ENCODE measurements at places on chromosomes 4 and X.

GRCh38 chr4:33954759-33955158, 2289.6 kb downstream of the ARAP2 start:
- DNase-seq, result no peak

DNA sequence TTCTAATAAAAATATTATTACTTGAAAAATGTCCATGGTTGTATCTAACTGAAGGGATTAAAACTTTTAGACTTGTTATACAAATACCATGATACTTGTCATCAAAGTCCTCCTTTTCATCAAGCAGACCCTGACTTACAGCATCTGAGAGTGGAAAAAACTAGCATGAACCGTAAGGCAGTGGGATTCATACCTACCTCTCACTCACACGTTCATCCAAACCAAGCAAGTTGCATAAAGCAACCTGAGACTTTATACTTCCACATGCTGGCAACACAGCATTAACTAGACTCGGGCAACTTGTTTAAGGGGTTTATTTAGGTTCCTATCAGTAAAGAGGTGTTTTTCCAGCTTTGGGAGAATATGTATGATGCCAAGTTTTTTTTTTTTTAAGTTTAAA, 22.6 kb upstream of the TLR7 start:
- no peak for DNase-seq

DNA sequence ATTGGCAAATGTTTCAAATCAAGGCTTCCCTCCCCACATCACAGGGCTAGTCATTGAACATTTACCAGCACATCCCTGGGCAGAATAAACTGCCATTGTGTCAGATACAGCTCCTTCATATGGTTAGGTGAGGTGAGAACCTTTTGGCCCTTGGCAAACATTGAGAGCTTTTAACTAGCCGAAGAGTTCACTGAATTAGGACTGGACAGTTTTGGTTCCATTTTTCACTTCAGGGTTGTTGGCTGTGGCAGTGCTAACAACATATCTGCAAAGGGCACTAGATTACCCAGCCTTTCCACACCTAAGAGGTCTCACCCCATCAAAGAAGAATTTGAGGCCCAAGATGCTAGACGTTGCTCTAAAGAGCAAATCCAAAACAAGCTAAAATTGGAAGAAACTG, 180.7 kb downstream of the GUCY2F start:
- DNase-seq, result no peak

DNA sequence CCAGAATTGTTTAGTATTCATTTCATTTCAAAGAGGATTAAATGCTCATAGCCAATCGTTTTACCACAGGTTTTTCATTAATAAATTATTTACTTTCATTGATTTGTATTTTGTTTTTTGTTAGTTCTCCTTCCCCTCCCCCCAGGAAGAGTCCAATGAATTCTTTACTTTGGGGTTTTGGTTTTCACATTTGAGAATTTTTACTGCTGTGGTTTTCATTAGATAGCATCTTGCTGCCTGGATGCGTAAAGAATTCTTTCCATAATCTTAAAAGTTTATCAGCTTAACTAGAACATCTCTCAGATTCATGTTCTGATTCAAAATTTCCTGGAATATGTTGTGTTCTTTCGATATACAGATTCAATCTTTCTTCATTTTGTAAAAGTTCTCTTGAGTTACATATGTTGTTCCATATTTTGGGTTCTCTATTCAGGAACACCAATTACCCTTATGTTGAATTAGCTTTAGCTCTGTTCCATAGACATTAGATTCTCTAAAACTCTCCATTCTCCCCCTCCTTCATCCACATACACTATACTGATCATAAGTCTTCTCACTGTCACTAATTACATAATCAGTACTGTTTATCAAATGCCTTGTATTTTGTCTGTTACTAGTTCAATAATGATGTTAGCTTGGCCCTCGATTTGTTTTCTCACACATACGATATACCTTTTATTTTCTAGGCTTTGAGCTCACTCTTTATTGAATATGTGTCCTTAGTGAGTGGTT, 184.4 kb downstream of the CAMK2D start:
- DNase-seq, result no peak

DNA sequence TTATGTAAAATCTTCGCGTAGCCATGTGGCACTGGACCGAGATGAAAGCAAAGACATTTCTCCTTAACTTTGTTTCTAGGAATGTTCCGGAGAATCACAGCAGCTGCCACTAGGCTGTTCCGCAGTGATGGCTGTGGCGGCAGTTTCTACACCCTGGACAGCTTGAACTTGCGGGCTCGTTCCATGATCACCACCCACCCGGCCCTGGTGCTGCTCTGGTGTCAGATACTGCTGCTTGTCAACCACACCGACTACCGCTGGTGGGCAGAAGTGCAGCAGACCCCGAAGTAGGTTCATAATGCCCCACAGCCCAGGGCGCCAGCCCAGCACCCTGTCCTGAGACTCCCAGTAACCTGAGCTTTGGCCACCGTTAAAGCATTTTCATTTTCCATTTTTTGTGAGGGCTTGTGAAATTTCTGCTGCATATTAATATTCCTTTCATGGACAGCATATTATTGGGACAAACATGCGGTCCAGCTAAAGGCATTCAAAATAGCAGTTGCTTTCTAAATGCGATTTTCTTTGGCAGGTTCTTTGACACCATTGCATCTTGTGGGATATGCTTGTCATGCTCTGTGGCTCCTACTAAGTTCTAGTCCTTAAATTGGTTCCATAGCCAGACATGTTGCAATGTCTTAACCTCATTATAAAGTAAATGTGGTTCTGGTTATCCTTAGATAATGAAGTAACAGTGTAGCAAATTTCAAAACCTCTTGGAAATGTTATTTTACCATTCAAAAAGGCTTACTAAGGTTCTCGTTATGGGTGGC, 49.1 kb upstream of the MSANTD1 start:
- DNase-seq, result peak; percentile 65

GRCh38 chr4:98661371-98662054, 3.1 kb upstream of the TSPAN5 start:
- DNase-seq, result no peak

- DNase-seq, result no peak
Measured at GRCh38 chr4:47493238-47494123, 8.4 kb downstream of the ATP10D start.

GRCh38 chr4:86961605-86962295, 26.9 kb downstream of the AFF1 start:
- DNase-seq, result peak; percentile 41

DNA sequence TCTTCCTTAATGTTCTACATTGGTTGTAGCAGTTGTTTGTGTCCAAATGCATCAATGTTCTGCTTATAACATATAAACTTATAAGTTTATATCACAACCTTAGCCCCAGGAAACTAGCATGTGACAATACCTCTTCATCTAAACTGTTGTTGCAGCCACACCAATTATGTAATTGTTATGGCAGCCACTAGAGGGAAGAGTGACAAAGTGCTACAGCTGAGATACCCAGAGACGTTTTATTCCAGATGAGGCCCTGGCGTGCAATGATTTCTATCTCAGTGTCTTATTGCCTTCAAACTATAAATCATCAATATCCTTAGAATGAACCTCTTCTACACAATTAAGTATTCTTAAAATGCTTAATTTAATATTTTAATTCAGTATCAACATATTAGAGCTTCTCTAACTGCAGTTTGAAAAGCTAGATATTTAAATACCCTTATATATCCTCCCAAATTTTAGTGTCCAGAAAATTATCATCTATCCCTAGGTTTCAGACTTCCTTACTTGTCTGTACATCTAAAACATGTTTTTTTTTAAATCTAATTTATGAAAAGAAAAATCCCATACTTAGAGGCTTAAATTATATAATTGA, 171.6 kb downstream of the PCDH10 start:
- DNase-seq, result peak; percentile 36

GRCh38 chrX:110561034-110561433, 202.4 kb downstream of the RTL9 start:
- peak; percentile 70 for DNase-seq

DNA sequence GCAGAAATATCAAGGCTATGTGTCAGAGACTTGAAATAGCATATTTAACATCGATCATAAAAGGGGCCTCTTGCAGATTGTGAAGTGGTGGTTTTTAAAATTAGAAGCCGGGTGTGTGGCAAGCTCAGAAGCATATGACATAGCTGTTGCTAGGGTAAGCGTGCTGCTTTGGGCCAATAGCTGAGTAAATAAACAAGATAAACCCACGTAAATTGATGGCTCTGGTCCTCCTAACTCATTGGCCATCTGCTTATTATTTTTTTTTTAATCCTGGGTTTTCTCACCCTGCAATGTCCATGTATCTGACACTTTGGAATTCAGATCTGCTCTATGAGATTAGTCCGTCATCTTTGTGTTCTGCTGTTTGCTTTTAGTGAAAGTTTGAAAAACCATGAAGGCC, 32.6 kb upstream of the STOX2 start:
- DNase-seq, result peak; percentile 3

DNA sequence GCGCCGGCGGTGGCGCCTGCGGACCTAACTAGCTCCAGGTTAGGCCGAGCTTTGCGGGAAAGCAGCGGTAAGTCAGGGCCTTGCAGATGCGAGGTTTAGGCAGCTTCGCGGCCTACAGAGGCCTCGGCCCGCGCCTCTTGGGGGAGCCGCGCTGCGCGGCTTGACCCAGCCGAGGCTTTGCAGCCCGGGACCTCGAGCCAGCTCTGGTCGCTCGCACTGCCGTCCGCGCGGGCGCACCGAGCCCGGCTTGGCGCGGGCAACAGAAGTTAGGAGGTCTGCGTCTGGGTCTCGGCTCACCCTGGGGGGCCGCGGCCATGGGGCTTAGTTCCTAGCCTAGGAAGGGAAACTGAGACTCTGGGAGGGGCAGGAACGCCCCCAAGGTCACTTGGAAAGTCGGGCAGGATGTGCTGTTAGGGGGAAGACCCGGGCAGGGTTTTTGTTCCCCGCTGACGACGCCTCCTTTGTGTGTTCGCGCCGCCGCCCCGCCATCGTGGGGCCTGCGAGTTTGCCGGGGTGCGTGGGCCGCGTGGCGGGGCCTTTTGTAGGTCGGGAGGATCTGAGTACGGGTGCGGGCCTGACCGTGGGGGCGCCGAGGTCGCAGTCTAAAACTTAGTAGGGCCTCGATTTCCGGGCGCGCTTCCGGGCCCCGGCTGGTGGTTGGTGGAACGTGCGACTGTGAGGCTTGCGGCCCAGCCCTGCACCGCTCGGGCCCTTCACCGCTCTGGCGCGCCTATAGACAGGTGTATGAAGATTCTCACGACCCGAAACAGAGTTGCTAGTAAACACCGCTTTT, 482 bp downstream of the RNF4 start:
- peak; percentile 63 for DNase-seq

- DNase-seq, result no peak
Measured at GRCh38 chr4:148057516-148057915, 325.6 kb downstream of the ARHGAP10 start.

- DNase-seq, result no peak
Measured at GRCh38 chrX:105458846-105459245, 238.4 kb upstream of the TEX13A start.

GRCh38 chr4:17761062-17761461, 20.4 kb downstream of the FAM184B start:
- DNase-seq, result no peak

DNA sequence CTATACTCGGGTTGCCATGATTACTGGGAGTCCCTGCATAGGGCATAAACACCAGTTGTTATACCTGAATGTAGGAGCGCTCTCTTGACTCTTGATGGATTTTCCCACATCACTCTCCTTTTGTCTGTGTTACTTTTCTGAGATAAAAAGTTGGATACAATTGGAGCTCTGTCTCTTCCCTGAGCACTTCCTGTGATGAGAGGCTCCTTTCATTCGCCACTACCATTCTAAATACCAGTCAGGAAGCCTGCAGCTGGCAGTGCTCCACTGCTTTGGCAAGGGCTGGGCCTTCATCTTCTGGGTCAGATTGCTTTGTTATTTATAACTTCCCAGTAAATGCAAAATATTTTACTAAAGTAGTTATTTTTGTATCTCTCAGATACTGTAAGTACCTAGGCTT, 13.9 kb downstream of the TCEANC start:
- DNase-seq, result no peak

DNA sequence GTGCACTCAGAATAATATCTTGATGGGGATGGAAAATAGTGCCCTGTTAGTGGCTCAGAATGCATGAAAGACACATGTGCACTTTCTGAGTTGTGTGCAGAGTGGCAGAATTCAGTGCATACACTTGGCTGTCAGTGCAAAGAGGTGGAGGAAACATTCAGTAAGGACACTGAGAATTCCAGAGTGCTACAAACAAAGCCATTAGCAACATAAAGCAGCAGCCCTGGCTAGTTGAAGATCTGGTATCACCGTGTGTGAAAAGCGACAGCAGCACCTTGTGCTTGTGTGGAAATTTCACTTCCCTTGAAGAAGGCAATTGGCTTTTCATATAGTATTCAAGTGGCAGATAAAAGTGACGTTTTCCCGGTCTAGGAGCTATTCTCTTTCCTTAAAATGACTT, 810.4 kb downstream of the TRIML1 start:
- DNase-seq, result no peak

DNA sequence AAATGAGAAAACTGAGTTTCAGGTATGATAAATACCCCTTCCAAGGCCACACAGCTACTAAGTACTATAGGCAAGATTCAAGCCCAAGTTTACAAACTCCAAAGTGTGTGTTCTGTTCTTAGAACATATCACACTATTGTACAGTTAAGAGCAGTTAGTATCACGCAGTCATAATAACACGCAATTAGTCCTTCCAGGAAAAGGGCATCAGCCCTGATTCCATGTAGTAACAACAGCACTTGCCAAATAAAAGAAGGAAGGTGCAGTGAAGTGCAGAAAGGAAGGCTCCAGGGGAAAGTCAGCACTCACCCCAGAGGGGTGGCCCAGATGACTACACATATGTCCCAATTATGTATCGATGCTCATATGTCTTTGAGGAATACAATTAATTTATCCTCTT, 4.4 kb downstream of the TASL start:
- no peak for DNase-seq

GRCh38 chr4:7137326-7138200, 54.8 kb upstream of the SORCS2 start:
- DNase-seq, result no peak

DNA sequence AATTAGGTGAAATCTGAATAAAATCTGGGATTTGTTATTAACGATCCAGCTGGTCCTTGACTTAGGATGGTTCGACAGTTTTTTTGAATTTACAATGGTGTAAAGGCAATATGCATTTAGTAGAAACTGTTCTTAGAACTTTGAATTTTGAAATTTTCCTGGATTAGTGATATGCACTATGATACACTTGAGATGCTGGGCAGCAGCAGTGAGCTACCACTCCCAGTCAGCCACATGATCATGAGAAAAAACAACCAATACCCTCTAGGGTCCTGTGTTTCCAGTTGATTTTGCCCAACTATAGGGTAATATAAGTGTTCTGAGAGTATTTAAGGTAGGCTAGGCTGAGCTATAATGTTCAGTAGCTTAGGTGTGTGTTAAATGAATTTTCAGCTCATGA, 303.7 kb downstream of the GPAT3 start:
- DNase-seq, result no peak

DNA sequence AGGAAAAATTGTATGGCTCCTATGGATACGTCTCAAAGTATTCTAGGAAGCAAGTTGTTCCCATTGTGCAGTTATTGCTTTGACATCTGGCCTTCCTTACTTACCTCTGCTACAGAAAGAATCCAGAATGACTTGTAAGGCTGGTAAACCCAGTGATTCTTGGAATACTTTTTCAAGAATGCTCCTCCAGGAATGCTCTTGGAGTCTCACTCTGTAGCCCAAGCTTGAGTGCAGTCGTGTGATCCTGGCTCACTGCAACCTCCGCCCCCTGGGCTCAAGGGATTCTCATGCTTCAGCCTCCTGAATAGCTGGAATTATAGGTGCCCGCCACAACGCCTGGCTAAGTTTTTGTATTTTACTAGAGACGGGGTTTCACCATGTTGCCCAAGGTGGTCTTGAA, 38.1 kb downstream of the GAB1 start:
- DNase-seq, result no peak

GRCh38 chr4:64584981-64585557, 175.8 kb upstream of the TECRL start:
- DNase-seq, result peak; percentile 57

All from GM23248 (cell line).